Mesothelial cell of epicardium (in vitro differentiated cells): ENCODE measurements at places on chromosomes 12 and 14.

- no peak for DNase-seq
Observed at GRCh38 chr12:92929983-92930382, 888 bp upstream of the EEA1 start.

GRCh38 chr14:37122288-37122687 is 50.1 kb downstream of the SLC25A21 start:
- no peak for DNase-seq

- DNase-seq, result no peak
Observed at GRCh38 chr14:23357261-23357660, 4.6 kb upstream of the SLC22A17 start.

GRCh38 chr12:119689935-119690500 is 22.1 kb downstream of the PRKAB1 start:
- DNase-seq, result no peak

- DNase-seq, result no peak
Observed at GRCh38 chr12:81588235-81589008, 170.7 kb downstream of the PPFIA2 start.
